ENCODE measurements at places on chromosomes 16 and 17. TPM values are rescaled to one million over a fixed set of nuclear protein-coding genes. Genes with fewer than 3 reads are reported as not detected.

GRCh38 chr16:76241755-76242154 is 35.4 kb upstream of the CNTNAP4 start:
- DNase-seq, result no peak

DNA sequence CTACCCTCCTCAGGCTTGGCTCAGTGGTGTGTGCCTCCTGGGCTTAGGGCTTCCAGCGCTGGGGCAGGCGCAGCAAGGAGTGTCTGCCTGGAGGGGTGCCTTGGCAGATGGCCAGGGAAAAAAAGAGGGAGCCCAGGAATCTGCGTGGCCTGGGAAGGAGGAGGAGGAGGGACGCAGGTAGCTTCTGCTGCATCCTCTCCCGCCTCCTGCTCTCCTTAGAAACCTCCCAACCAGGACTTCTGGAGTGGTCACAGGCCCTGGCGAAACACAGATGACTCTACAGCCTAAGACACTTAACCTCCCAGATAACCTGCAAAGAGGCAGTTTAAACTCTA is 7.3 kb upstream of the BCAR1 start:
- no peak for DNase-seq

The ITGAL gene
- total RNA-seq, result not detected

- peak; percentile 94 for DNase-seq
Measured at GRCh38 chr17:17900615-17901520, 64.1 kb upstream of the SREBF1 start.

DNA sequence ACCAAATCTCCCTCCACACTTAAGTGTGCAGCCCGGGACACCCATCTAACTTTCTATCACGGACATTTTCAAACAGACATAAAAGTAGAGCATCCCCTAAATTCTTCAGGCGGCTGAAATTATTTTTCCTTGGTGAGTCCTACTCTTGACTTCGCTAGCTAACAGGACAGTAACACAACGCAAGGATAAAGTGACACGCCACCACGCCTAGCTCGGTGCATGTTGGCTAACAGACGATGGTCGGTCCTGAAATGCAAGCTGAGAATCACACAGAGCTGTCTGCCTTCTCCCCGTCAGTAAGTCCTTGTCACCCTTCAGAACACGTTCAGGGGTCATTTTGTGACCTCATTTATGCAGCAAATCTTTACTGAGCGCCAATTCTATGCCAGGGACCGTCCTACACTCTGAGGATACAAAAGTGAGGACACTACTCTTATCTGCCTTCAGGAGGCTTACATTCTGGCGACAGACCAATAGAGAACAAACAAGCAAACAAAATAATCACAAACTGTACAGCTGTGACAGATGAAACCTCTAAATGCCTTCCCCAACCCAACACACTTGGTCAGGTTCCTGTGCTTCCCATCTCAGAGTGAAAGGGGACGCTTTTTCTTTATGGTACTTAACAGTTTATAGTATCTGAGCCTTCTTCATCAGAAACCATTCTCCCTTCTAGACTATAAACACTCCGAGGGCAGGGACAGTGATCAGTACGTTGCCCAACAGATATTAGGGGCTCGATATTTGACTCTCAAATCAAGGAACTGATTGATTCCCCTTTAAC is 1.3 kb downstream of the NTAN1 start:
- no peak for DNase-seq

DNA sequence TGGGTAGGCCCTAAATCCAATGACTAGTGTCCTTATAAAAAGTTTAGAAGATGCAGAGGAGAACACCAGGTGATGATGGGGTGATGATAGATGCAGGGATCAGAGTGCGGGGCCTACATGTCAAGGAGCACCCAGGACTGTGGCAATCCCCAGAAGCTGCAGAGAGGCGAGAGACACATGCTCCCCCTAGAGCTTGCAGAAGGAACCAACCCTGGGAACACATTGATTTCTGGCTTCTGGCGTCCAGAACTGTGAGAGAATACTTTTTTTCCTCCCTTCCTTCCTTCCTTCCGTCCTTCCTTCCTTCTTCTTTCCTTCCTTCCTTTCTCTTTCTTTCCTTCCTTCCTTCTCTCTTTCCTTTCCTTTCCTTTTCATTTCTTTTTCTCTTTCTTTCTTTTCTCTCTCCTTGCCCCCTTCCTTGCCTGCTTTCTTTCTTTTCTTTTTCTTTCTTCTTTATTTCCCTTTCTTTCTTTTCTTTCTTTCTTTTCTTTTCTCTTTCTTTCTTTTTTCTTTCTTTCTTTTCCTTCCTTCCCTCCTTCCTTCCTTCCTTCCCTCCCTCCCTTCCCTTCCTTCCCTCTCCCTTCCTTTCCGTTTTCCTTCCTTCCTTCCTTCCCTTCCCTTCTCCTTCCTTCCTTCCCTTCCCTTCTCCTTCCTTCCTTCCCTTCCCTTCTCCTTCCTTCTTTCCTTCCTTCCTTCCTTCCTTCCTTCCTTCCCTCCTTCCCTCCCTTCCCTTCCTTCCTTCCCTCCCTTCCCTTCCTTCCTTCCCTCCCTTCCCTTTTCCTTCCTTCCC is 134.3 kb downstream of the HAPSTR1 start:
- DNase-seq, result peak; percentile 38

The MYL4 gene
- not detected for total RNA-seq

The USH1G gene
- not detected for total RNA-seq

The GLOD4 gene
- total RNA-seq, result 96.4 TPM

GRCh38 chr17:17398188-17398942 is 78.4 kb upstream of the MED9 start:
- peak; percentile 39 for DNase-seq

- peak; percentile 80 for DNase-seq
Measured at GRCh38 chr16:84357191-84357651, 11.1 kb upstream of the ATP2C2 start.

GRCh38 chr16:57555831-57556230 is 13.4 kb downstream of the ADGRG5 start:
- no peak for DNase-seq

- no peak for DNase-seq
Measured at GRCh38 chr16:2277466-2278271, 9.7 kb upstream of the RNPS1 start.

Measured in Daoy (cell line).